ENCODE measurements at places on chromosomes 12 and 14.

DNA sequence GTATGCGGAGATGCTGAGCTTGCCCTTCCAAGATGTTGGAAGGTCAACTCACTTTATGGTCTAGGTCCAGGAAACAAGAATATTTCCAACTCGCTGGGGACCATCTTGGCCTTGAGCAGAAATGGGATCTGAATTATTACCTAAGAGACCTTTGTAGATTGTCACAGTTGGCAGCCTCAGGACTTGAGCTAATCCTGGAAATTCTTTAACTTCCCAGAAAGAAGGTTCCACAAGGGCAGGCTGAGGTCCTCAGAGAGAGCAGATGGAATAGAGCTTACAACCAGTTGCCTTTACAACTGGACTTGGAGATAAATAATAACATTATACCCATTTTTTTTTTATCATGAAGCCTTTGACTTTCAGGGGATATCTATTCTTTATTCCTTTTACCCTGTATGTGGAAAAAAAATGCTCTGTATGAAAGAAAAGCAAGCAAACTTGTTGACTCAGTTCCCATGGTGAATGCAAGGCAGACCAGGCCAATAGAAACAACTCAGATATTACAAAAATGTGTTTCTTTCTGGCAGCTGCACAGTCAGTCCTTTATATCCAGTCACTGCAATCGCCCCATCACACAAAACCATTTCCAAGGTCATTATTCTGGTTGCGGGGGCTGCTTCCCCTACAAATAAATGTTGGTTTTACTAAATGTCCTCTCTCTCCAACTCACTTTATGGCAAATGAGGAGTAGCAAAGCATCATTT lies 401.4 kb downstream of the ZFP36L1 start:
- no peak for DNase-seq

DNA sequence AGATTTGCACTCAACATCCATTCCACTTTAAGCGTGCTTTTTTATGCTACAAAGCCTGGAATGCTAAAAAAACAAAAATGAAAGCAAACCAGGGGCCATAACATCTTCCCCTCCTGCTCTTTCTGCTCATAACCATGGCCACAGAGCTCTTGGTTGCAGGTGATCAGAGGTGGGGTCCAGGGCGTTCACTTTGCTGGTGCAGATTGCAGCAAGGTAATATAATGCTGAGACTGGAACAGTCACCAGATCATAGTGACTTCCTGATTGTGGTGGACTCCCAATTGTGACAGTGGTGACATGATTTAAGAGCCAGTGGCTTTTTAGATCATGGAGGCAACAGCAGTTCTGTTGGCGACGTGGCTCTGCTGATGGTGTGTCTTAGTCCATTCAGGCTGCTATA lies 115.0 kb upstream of the CPM start:
- DNase-seq = no peak

GRCh38 chr12:47087088-47087688 lies 7.4 kb upstream of the AMIGO2 start:
- no peak for DNase-seq

GRCh38 chr12:57332646-57333312 lies 81.8 kb upstream of the STAC3 start:
- no peak for DNase-seq

DNA sequence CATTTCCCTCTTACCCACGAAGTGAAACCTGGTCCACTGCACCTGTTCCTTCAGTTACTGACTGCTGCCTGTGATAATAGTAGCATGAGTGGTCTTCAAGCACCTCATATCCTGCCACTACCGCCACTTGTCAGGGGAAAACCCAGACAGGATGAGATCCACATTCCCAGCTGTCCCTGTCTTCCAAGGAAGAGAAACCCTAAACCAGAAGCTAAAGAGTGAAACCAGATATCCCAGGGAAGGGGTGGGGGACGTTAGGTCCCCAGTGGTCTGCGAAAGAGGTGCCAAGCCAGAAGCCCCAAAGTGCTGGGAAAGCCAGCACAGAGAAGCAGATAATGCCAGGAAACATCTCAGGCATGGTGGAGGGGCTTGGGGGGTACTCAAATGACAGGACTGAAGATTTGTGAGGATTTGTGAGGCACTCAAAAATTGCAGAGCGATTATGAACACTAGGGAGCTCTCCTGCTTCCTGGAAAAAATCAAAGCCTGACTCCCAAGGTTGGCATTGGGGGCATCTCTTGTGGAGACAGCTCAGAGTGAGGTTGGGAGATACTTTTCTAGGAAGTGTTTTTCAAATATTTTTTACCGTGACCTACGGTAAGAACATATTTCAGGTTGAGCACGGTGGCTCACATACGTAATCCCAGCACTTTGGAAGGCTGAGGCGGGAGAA lies 77.9 kb downstream of the TMEM30B start:
- no peak for DNase-seq

DNA sequence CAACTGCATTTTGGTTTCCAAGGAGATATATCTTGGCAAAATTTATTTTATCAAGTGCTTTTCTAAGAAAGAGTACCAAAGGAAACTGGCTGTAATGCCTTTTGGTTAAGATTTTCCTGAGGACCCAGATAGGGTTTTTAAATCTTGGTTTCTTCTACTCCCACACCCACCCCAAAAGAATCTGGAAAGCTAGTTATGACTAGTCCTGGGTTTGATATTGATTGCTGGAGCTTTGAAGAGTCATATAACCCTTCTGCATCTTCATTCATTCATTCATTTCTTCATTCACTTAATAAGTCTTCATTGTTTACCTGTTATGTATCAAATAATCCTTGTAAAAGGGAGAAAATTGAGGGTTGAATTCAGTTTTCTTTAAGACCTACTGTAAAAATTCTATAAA lies 425.2 kb downstream of the PCNX1 start:
- DNase-seq = no peak

GRCh38 chr14:104800015-104800770 lies 708 bp upstream of the ZBTB42 start:
- peak; percentile 94 for DNase-seq

GRCh38 chr12:65784289-65785015 lies 39.8 kb upstream of the HMGA2 start:
- no peak for DNase-seq

DNA sequence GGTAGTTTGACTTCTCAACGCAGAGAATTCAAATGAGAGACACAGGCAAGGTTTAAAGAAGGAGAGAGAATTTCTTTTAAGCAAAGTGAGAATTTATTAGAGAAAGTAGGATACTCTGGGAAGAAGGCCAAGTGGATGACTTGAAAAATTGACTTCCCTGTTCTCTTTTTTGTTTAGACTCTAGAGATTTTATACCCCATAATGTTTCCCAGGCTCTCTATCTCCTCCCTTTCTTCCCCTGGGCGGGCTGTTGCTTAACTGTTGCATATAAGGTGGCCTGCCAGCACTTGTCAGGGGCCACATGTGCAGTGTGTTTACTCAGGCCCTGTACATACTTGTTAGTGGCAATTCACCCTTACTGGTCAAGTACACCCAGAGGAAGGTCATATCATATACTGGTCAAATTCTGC lies 403.7 kb downstream of the SLC6A15 start:
- no peak for DNase-seq

DNA sequence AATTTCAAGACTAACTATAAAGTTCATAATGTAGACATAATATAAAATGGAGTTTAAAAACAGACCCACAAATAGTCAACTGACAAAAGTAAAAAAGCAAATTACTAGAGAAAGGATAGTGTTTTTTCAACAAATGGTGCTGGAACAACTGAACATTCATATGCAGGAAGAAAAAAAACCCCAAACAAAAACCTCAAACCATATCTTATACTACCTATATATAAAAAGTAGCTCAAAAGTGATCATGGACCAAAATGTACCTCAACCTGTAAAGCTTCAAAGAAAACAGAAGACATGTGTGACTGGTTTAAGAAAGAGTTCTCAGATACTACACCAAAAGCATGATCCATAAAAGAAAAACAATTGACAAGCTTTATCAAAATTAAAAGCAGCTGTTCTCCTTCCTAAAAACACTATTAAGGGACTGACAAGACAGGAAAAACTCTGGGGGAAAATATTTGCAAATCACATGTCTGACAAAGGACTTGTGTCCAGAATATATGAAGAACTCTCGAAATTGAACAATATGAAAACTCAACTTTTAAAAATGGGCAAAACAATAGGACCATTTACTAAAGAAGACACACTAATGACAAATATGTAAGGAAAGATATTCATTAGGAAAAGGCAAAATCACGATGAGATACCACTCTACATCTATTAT lies 22.7 kb upstream of the ARID4A start:
- no peak for DNase-seq

DNA sequence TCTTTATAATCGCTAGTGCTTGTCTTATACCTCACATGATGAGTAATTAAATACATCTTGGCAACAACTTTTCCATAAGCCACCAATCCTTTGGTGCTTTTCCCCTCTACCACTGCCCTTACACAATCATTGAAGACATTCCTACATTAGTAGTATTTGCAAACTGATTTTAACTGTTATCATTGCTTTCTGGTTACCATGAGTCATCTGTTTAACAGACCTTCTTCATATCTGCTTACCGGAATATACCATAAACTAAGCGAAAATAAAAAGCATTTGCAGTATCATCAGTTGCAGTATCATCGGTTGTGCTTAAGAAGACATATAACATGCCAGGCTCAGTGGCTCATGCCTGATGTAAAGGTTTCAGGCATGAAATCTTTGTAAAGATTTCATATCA lies 54.8 kb upstream of the PLEKHA5 start:
- no peak for DNase-seq

GRCh38 chr14:91681893-91682563 lies 49.9 kb downstream of the CATSPERB start:
- DNase-seq = no peak

- DNase-seq = no peak
These were observed 23.7 kb downstream of the DEPDC4 start for GRCh38 chr12:100243137-100243536.

GRCh38 chr12:77979597-77980250 lies 149.0 kb downstream of the NAV3 start:
- DNase-seq = no peak

- no peak for DNase-seq
These were observed 349.2 kb downstream of the BCAT1 start for GRCh38 chr12:24599736-24600135.

- DNase-seq = no peak
These were observed 454.0 kb upstream of the TBX3 start for GRCh38 chr12:115137812-115138521.

DNA sequence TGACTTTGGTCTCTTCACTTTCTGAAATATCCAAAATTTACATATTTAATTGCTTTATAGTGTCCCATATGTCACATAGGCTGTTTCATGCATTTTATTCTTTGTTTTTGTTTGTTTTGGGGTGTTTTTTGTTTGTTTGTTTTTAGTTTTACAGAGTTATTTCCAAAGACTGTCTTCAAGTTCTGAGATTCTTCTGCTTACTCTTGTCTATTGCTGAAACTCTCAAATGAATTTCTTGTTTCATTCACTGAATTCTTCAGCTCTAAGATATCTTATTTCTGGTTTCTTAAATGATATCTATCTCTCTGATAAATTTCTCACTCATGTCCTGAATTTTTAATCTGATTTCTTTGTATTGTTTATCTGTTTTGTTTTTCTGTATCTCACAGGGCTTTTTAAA lies 412.0 kb upstream of the ATP2B1 start:
- DNase-seq = no peak

GRCh38 chr12:120181991-120182631 lies 12.4 kb downstream of the GCN1 start:
- DNase-seq = no peak

DNA sequence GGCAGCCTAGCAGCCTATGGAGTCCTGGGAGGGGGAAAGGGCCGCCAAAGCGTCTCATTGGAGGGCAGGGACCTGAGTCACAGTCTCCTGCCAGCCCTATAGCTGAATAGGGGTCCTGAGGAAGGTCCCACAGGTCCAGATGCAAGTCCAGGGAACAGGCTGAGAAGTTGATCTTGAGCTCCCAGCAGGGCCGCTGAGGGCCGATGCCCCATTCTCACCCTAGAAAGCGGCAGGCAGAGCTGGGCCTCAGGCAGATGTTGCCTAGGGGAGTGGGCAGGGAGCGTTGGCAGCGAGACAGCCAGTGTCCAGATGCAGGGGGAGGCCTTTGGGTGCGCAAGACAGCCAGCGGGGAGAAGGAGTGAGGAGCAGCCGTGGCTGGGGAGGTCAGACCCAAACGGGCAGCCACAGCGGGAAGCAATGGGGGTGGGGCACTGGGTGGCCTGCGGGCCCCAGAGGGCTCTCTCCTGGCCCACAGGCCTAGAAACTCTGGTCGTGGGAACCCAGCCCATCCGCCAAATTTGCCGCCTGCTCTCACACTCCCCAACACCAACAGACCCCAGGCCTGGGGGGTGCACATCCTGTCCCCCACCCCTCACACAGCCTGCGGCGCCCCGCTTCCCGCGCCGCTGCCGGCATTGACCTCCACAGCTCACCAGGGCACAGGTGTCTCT lies 1.1 kb downstream of the HDAC7 start:
- DNase-seq = peak; percentile 64

GRCh38 chr12:108745641-108746040 lies 14.3 kb upstream of the CORO1C start:
- DNase-seq = no peak

DNA sequence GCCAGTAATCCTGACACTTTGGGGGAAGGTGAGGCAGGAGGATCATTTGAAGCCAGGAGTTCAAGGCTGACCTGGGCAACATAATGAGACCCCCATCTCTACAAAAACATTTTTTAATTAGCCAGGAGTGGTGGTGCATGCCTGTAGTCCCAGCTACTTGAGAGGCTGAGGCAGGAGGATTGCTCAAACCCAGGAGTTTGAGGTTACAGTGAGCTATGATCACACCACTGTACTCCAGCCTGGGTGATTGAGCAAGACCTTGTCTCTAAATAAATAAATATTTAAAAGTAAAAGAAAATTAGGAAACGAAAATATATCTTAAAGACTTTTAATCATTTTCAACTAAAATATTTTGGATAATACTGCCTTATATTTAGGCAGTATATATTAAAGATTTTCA lies 25.9 kb downstream of the CKB start:
- DNase-seq = no peak

GRCh38 chr14:46596236-46596635 lies 55.3 kb downstream of the RPL10L start:
- no peak for DNase-seq

GRCh38 chr12:8082808-8083100 lies 680 bp downstream of the NECAP1 start:
- DNase-seq = no peak

GRCh38 chr14:76484355-76484754 lies 108.4 kb downstream of the ESRRB start:
- DNase-seq = no peak

DNA sequence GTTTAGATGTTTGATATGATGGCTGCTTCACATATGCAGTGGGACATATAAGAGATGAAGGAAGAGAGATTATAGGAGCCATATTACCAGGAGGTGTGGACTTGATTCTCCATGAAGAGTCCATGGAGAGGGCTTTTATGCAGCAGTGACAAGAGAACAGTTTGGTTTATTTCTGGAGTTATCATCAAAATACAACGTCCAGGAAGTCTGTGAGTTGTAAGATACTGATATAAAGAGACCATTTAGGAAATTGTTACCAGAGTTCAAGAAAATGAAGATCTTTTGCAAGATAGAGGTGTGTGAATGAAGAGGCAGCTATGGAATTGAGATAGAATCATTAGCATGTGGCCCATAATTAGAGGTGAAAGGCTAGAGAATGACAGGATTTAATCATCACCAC lies 431.7 kb downstream of the NPAS3 start:
- no peak for DNase-seq

GRCh38 chr14:99819514-99819913 lies 26.3 kb downstream of the EML1 start:
- no peak for DNase-seq

- no peak for DNase-seq
These were observed 53.5 kb upstream of the PPP2R5C start for GRCh38 chr14:101707863-101708620.

GRCh38 chr12:16606201-16606849 lies 363 bp upstream of the LMO3 start:
- peak; percentile 38 for DNase-seq

Data from GM13976 (cell line).